ENCODE measurements at places on chromosomes 12 and 14.
A peak's percentile ranks its signal among the peaks of the same experiment; 100 is the strongest.

DNA sequence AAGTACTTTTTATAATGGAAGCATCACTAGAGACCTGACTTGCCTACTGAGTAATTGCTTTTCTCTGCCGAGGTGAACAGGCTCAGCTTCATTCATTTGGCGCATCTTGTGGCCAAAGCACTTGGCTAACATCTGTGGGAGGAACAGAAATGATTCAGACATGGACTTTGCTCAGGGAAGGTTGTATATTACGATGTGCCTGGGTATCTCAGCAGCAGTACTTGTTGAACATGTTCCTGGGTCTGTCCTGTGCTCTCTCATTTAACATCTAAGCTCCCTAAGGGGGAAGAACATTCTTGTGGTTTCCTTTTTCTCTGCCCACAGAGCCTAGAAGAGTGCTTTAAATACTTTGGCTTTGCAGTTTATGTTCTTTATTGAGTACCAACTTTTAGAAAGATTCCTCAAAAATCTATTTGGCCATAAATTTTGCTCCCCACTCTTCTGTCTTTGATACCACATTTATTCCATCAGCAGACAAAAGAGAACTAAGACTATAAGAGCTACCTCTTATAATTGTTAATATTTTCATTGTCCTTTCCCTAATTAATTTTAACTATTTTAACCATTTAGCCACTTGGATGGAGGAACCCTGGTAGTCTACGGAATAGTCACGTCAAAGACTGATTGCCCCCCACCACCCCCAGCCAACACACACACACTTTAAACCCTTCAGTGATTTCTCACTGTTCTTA lies 101.2 kb upstream of the EGLN3 start:
- DNase-seq: peak; percentile 95

- peak; percentile 97 for DNase-seq
Observed at GRCh38 chr14:68140076-68140741, 320.6 kb downstream of the RAD51B start.

GRCh38 chr14:68678471-68678870 lies 114.4 kb downstream of the ZFP36L1 start:
- no peak for DNase-seq

DNA sequence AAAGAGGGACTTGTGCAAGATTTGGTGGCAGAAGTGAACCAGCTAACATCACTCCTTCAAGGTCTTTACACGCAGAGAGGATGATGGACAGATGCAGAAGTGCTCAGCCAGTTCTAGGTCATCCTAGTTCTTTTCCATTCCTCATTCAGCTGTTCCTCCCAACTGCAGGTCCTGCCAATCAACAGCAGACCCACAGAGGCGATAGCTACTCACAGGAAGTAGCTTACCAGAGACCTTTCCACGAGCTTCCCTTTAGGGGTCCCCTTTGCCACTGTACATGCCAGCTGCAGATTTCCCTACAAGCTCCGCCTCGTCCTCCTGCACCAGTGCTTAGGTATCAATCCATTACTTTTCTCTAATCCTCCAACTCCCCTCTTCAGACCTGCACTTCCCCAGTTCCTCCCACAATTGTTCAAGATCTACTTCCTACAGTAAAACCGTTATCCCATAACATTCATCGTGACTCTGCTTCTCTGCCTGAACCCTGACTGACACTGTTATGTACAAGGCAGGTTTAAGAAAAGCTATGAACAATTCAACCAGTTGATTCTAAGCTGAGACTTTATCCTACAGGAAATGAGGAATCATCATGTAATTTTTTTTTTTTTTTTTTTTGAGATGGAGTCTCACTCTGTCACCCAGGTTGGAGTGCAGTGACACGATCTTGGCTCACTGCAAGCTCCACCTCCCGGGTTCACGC lies 22.5 kb downstream of the RECQL start:
- DNase-seq: no peak

DNA sequence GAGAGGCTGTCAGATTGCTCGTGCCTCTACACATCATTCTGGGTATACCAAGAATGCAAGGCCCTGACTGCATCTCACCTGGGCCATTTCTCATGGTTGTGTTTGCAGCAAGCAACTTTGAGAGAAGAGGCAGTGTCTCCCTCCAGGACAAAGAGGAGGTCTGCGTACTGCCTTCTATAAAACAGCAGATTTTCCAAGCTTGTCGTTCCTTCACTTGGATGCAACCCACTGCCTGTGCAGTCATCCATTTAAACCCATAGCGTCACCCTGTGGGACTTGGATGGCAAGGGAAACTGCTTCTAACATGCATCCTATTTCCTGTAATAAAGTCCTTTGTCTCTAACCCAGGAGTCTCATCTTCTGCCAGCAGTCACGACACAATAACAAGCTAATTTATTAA lies 1.3 kb downstream of the POMT2 start:
- no peak for DNase-seq

DNA sequence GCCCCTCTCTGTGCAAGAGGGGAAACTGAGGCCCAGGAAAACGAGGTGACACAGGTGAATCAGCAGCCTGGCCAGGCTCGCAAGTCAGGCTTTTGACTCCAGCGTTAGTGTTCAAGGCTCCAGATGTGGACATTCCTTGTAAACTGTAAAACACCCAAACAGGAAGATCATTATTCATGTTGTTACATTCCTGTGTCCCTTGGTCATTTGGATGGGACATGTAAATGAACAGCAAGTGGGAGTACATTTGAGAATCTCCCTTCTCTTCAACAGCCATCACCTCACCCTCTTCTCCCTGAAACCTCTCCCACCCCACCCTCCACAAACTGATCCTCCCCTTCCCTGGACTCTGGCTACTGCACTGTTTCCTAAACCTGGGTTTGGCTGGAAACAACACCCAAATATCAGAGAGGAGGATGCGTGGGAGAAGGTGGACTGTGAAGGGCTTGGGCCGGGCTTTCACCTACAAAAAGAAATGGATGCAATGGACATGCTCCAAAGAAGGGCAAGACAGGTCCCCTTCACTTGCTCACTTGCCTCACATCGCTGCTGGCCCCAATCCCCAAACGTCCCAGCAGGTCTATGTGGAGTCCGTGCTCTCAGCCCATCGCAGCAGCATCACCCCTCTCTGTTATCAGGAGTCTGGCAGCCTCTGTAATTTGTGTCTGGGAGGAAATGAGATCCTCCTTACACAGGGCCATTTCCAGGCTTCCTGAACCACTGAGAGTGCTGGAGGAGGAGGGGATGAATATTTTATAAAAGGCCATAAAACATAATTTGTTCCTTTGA lies 76.7 kb downstream of the GALNT8 start:
- no peak for DNase-seq
